ENCODE measurements at places on chromosomes 16 and 17. TPM values are rescaled to one million over a fixed set of nuclear protein-coding genes. Genes with fewer than 3 reads are reported as not detected.

DNA sequence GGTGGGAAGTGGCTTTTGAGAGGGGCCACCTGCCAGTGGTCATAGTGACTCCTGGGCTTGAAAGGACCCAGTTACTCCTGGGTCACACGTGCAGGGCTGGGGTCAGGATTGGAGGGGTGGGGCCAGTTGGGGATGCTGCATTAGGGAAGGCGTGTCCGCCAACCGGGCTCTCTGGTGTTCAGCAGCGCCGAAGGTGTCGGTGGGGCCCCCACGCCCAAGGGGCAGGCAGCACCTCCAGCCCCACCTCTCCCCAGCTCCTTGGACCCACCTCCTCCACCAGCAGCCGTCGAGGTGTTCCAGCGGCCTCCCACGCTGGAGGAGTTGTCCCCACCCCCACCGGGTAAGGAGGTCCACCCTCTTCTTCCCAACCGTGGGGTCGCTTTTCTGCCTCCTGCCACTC is 9.5 kb downstream of the ABI3 start:
- no peak overlapping the region for H3K27ac ChIP-seq
- no peak for DNase-seq
- H3K27me3 ChIP-seq, result peaks cover 10% of the 10 kb centered on the region

DNA sequence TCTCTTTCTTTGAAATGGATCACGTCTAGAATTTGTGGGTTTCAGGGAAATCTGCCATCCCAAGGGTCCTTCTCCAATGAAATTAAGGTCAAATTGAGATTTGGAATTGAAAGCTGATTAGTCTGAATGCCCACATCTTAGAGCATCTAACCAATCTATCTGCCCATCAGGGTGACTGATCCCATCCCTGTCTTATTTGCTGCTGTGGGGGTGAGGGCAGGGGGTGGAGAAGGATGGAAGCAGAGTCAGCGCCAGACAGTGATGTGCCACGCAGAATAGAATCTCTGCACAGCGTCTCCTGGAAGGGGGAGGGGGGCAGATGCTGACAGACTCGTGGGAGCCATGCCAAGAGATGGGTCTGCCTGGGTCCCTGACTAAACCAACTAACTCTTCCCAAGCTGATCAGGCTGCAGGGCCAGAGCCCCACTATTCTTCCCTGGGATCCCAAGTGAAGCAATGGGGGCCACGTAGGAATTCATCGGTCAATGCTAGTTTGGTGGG is 32.1 kb downstream of the CDK5RAP3 start:
- peak overlapping the region; percentile 94 for H3K27ac ChIP-seq
- peaks cover 54% of the 10 kb centered on the region for H3K4me1 ChIP-seq
- no peaks in the 10 kb centered on the region for H3K27me3 ChIP-seq
- no peak overlapping the region for H3K4me3 ChIP-seq
- H3K36me3 ChIP-seq, result no peaks in the 10 kb centered on the region
- no peak for DNase-seq

DNA sequence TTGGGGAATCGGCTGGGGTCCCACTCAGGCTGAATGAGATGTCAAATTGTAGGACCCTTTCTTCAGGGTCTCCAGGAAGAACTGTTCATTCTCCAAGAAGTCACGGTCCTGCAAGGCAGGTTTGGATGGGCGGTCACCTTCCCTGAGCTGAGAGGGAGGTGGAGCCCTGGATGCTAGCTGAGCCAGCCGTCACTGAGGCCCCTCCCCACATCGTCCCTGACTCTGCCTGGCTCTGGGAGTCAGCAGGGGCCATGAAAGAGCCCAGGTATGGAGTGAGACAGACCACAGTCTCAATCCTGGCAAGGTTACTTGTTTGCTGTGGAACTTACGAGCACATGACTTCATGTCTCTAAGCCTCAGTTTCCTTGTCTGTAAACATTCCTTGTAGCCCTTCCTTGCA is 6.0 kb upstream of the MRPL38 start:
- H3K4me1 ChIP-seq, result peaks cover 8% of the 10 kb centered on the region
- H3K4me3 ChIP-seq, result no peak overlapping the region
- H3K27ac ChIP-seq, result no peak overlapping the region
- no peak for DNase-seq
- H3K27me3 ChIP-seq, result no peaks in the 10 kb centered on the region
- H3K36me3 ChIP-seq, result peaks cover 8% of the 10 kb centered on the region

DNA sequence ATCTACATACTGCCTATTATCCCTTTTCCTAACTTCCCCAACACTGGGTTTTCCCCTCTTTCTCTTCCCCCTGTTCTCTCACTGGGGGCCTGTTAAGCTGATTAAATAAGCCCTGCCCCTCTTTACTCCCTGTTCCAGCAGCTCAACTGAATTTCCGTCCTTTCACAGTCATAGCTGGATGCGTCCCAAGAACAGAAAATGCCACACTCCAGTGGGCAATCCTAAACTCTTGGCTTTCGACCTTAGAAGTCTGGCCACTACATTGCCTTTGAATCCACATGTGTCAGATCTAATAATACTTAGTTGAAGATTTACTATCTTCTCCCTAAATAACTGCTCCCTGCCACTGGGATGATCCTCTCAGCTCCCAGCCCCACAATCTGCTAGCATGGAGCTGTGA is 34.5 kb downstream of the KCNJ16 start:
- 0 out of 2 replicates have a peak, but pooled peaks cover 3% of the 10 kb centered on the region for H3K4me1 ChIP-seq
- no peak for DNase-seq
- no peaks in the 10 kb centered on the region for H3K27me3 ChIP-seq
- H3K27ac ChIP-seq, result no peak overlapping the region

DNA sequence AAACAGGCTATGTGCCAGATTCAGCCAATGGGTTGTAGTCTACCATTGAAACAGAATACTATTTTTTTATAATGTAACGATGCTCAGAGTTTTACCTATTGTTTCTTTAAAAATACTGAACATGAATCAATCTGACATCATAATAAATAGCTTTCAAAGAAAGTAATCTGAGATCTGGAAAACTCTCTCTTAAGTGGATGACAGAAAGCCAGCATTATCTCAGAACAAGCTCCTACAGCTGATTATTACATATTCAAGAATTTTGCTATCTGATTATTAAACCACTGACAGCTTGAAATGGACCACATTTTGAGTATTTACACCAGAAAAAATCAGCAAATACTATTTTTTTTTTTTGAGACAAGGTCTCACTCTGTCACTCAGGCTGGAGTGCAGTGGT is 484.2 kb upstream of the SOX9 start:
- H3K36me3 ChIP-seq, result no peaks in the 10 kb centered on the region
- peaks cover 23% of the 10 kb centered on the region for H3K4me1 ChIP-seq
- no peak for DNase-seq
- H3K4me3 ChIP-seq, result no peak overlapping the region

DNAI2 gene
- not detected for total RNA-seq

HBZ gene
- total RNA-seq, result not detected

TRIM72 gene
- total RNA-seq, result not detected

CAPNS2 gene
- total RNA-seq, result not detected

DNA sequence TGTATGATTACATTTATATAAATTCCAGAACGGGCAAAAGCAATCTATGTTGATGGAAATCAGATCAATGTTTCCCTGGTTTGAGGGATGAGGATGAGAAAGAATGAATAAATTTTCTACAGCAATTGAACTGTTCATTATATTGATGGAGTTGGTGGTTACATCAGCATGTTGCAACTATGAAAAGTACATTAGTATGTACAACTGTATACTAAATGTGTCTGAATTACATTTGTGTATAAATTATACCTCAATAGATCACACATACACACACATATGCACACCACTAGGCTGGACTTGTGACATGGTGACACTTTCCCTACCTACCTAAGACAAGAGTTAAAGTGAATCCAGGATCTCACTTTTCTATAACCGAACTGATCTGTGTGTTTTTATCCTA is 608.0 kb downstream of the CDH11 start:
- H3K27ac ChIP-seq, result no peak overlapping the region
- no peaks in the 10 kb centered on the region for H3K36me3 ChIP-seq
- no peak for DNase-seq
- H3K27me3 ChIP-seq, result no peaks in the 10 kb centered on the region
- no peaks in the 10 kb centered on the region for H3K4me1 ChIP-seq

NUPR1 gene
- 0.16 TPM for total RNA-seq

SLC5A11 gene
- not detected for total RNA-seq

GRCh38 chr17:17416400-17417360 is 60.1 kb upstream of the MED9 start:
- peak overlapping the region; percentile 91 for H3K27ac ChIP-seq
- no peaks in the 10 kb centered on the region for H3K36me3 ChIP-seq
- no peak overlapping the region for H3K4me3 ChIP-seq
- no peaks in the 10 kb centered on the region for H3K27me3 ChIP-seq
- peak; percentile 93 for DNase-seq

GRCh38 chr17:51807460-51807859 is 351.1 kb downstream of the CA10 start:
- H3K4me3 ChIP-seq, result no peak overlapping the region
- no peak overlapping the region for H3K27ac ChIP-seq
- H3K27me3 ChIP-seq, result no peaks in the 10 kb centered on the region
- H3K4me1 ChIP-seq, result no peaks in the 10 kb centered on the region

DNA sequence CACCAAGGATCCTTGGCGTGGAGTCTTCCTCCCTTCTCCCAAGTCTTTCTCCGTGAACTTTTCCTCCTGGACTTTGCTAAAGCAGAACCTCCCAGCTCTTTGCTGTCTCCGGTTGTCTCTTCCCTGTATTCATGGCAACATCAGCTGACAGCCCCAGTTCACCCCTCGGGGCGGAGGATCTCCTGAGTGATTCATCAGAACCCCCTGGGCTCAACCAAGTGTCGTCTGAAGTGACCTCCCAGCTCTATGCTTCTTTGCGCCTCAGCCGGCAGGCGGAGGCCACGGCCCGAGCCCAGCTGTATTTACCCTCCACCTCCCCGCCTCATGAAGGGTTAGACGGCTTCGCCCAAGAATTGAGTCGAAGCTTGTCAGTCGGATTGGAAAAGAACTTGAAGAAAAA is 943 bp downstream of the CNTROB start:
- H3K36me3 ChIP-seq, result peaks cover 54% of the 10 kb centered on the region
- peak overlapping the region; percentile 84 for H3K4me3 ChIP-seq
- H3K27ac ChIP-seq, result peak overlapping the region; percentile 95

DNA sequence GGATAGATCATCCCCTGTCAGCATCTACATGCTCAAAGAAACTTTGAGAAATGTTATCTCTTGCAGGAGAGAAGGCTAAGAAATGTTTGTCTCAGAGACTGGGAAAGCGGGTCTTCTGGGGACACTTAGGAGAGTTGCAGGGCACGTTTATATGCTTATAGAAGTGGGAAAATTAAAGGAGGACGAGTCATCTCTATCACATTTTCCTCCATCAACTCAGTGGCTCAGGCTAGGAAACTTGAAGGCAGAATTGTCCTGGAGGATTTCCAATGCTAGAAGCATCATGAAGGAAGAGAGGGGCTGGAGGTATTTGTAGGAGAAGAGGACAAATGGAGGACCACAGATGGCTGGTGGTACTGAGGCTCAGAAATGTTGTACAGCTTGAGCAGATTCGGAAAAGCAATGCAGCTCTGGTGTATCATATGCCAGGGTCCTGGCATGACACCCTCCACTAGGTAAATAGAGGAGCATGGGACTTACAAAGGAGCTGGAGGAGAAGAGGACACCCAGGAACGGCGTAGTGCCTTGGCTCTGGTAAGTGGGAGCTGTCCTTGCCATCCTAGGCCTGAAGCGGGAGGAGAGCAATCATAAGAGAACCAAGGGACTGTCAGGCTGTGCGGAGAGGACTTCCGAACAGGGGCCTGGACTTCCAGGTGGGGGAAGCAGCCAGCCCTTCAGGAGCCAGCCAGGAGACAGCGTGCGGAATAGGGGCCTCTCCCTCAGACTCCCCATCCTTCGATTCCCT is 4.5 kb upstream of the HS3ST3B1 start:
- no peak overlapping the region for H3K4me3 ChIP-seq
- DNase-seq, result no peak
- no peaks in the 10 kb centered on the region for H3K36me3 ChIP-seq
- no peaks in the 10 kb centered on the region for H3K27me3 ChIP-seq
- no peak overlapping the region for H3K27ac ChIP-seq

DNA sequence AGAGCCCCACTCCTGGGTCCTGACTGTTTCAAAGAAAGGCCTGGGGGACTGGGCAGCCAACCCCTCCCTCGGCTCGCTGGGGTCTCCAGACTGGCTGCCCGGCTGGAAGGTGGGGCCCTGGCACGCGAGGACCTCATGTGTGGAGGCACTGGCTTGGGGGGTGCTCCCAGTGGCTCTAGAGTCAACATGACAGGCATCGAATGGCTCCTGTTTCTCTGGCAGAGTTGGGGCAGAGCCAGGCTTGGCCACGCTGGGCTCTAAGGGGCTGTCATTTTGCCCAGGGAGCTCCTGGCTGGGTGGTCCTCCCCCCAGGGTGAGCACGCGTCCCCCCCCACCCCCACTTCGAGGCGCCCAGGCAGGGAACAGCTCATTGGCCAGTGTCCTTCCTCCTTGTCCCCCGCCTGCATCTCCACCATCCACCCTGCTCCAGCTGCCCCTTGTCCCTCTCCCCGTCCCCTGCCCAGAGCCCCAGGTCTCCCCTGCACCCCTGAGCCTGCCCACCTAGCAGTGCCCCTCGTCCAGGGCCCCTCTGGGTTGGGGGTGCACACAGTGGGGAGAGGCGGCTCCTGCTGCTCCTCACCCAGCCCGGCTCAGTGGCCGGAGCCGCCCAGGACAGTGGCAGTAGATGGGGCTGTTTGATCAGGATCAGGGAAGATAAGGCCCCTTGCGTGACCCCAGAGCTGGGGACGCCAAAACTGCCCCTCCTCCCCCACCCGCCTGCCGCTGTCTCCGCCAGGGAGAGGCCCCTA is 2.7 kb downstream of the GCGR start:
- no peak for DNase-seq
- H3K27ac ChIP-seq, result no peak overlapping the region
- peaks cover 10% of the 10 kb centered on the region for H3K4me1 ChIP-seq

MT1M gene
- 0.74 TPM for total RNA-seq

GRCh38 chr16:71894229-71894920 is 956 bp upstream of the IST1 start:
- DNase-seq, result peak; percentile 56
- H3K4me1 ChIP-seq, result peaks cover 4% of the 10 kb centered on the region
- peak overlapping the region; percentile 75 for H3K4me3 ChIP-seq

GP1BA gene
- not detected for total RNA-seq

- no peak for DNase-seq
- H3K27me3 ChIP-seq, result no peaks in the 10 kb centered on the region
- no peak overlapping the region for H3K4me3 ChIP-seq
These were observed 14.2 kb upstream of the SEC14L1 start for GRCh38 chr17:77126519-77126918.

SLC13A2 gene
- total RNA-seq, result not detected

DNA sequence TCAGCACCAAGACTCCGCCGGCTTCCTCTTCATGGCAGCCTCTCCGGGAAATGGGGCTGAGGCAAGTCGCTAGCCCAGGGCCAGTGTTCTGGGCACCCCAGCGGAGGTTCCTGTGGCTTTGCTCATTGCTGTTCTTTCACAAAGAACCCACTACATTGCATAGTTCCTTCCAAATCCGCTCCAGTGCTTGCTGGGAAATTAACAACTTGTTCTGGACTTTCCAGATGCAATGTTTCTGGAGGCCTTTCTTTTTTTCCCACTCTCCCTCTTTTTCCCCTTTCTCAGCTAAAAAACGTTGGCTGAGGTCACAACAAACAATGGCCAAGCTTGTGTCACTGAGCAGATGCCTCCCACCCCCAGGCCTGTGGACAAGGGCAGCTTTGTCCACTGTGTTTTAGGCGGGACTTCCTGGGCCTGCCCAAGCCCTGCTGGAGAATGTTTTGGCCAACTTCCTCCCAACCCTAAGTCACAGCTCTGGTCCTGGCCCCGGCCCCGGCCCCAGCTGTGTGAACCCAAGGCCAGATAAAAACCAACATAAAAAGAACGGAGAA is 131.5 kb upstream of the RCVRN start:
- H3K4me1 ChIP-seq, result no peaks in the 10 kb centered on the region
- no peaks in the 10 kb centered on the region for H3K27me3 ChIP-seq
- no peaks in the 10 kb centered on the region for H3K36me3 ChIP-seq
- no peak for DNase-seq
- H3K4me3 ChIP-seq, result no peak overlapping the region

WWOX gene
- total RNA-seq, result 86.5 TPM
